ENCODE measurements at places on chromosomes 3 and 15.

- H3K4me1 ChIP-seq: peaks cover 2% of the 10 kb centered on the region
- peaks cover 18% of the 10 kb centered on the region for H3K36me3 ChIP-seq
- no peak for DNase-seq
- H3K27ac ChIP-seq: no peak overlapping the region
- no peaks in the 10 kb centered on the region for H3K27me3 ChIP-seq
- H3K4me3 ChIP-seq: no peak overlapping the region
Observed at GRCh38 chr15:80985981-80986380, 3.6 kb downstream of the MESD start.

- no peaks in the 10 kb centered on the region for H3K36me3 ChIP-seq
- no peak overlapping the region for H3K4me3 ChIP-seq
- no peak for DNase-seq
- H3K4me1 ChIP-seq: no peaks in the 10 kb centered on the region
Observed at GRCh38 chr15:35771746-35772442, 225.9 kb upstream of the DPH6 start.

DNA sequence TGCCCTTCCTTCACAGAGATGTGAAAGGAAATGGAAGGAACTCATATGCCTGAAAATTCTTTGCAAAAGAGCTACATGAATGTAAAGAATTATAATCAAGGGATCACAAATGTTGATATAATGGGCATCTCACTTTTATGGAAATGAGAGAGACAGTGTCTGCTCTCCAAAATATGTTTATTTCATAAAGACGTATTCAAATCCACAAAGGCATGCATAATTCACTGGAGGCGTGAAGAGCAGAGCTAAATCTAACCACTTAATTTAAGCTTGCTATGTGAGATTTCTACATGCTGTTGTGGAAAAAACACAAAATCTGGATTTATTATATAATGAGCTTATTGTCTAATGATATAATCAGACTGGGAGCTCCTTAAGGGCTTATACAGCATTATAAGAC, 469.1 kb downstream of the RAP2B start:
- H3K4me3 ChIP-seq: no peak overlapping the region
- no peaks in the 10 kb centered on the region for H3K36me3 ChIP-seq
- no peaks in the 10 kb centered on the region for H3K27me3 ChIP-seq
- H3K4me1 ChIP-seq: no peaks in the 10 kb centered on the region
- DNase-seq: no peak

DNA sequence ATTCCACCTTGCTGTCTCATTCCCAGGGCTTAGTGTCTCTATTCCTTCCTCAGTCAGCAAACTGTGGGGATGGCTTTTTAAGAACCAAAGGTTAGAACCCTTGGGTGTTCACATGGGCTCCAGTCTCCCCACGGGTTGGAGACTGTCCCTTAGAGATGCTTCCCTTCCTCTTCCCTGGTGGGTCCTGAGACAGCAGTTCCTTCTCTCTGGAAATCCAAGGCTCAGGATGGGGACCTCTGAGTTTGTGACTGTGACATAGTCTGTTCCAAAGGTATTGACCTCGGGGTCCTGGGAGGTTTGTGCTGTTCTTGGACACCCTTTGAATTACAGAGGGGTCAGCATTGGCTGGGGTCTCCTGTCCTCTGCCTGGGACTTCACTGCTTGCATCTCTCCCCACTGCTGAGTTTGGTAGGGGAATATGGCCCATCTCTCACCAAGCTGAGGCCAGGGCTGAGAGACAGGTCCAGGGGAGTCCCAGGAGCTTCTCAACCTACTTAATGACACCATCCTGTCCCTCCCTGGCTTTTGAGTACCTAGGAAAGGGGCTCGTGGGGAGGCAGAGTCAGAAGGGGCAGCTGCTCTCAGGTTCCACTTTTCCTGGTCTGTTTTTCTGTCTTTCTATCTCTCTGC, 1.5 kb downstream of the GRM2 start:
- no peaks in the 10 kb centered on the region for H3K36me3 ChIP-seq
- H3K27me3 ChIP-seq: peaks cover 17% of the 10 kb centered on the region
- peak; percentile 9 for DNase-seq
- peak overlapping the region; percentile 90 for H3K4me3 ChIP-seq
- H3K4me1 ChIP-seq: no peaks in the 10 kb centered on the region

DNA sequence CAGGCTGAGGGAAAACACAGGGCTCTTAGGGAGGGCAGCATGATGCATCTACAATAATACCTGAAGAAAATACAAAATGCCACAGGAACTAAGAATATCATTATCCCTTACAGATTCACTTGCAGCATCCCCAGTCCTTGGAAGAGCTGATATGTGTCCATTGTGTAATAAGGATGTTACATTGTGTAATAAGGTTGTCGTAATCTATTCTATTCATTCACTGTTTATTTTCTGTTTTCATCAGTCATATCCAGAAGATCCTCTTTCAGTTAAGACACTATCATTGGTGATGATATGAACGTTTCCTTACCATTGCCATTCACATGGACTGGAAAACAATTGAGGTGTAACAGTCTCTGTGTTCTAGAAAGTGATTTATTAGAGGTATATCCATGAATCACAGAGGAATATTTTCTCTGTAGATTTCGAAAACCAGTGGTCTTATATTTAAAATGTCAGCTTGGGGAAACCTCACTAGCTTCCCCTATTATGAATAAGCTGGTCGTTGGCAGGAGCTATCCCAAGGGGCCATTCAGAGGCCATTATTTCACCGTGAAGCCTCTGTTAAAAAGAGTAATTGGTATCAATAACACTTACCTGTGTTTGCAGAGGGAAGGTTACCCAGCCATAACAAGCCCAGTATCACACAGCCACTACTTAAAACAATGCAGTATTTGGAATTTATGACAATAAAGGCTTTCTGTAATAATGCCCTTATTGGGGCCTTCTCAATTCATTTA, 241.1 kb downstream of the ZNF385D start:
- no peaks in the 10 kb centered on the region for H3K36me3 ChIP-seq
- no peaks in the 10 kb centered on the region for H3K27me3 ChIP-seq
- DNase-seq: no peak
- no peak overlapping the region for H3K27ac ChIP-seq
- H3K4me1 ChIP-seq: no peaks in the 10 kb centered on the region

DNA sequence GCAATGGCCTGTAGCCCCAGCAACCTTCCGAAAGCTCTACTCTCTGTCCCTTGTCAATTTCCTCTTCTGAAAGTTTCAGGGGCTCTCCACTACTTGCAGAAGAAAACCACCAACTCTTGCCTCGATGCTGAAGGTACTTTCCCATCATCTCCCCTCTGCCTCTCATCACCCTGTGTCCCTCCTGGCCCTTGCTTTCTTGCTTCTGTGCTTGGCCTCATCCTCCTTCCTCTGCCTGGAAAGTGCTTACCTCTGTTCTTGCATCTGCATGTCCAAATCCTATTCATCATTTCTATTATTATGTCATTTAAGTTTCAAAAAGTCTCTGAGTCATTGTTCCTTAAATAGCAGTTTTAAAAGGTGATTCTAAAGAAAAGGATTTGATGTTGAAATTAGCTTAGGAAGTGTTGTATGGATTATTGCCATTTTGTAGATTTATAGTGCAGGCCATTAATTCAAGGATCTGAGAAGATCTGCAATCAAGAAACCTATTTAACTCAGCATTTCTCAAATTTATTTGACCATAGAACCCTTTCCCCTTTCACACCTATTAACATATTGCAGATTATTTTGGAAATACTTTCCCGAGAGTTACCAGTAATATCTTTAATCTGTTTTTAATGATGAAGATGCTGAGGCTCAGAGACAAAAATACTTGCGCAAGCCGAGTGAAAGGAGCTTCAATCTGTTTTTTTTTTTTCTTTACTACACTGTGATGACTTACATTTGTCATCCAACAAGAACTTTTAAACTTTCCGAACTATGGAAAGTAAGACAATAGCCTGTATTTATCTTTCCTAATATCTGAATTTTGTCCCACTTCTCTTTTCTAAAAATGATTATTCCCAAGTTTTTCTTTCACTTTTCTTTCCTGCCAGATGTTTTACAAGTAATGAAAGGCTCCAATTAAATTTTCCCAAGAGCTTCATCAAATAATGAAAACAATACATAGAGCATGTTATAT, 22.3 kb upstream of the CFAP161 start:
- H3K4me3 ChIP-seq: no peak overlapping the region
- no peak overlapping the region for H3K27ac ChIP-seq
- H3K27me3 ChIP-seq: no peaks in the 10 kb centered on the region
- no peaks in the 10 kb centered on the region for H3K36me3 ChIP-seq
- DNase-seq: no peak
- no peaks in the 10 kb centered on the region for H3K4me1 ChIP-seq

DNA sequence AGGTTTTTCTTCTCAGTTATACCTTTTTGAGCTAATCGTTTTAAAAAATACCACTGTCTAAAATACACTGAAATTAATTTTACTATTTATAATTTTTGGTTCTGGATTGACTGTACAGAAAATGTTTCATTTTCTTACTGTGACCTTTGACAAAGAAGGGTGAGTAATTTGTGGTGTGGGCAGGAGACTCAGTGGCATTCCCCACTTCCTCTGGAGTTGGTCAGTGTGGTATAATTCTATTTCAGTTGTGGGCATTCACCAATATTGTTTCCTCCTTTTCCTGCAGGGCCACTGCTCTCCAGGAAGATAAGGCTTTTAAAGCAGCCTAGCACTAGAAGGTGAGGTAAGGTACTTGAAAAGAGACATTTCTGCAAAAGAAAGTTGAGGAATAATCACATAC, 6.5 kb downstream of the DAG1 start:
- H3K4me1 ChIP-seq: peaks cover 2% of the 10 kb centered on the region
- DNase-seq: no peak
- peaks cover 49% of the 10 kb centered on the region for H3K36me3 ChIP-seq
- H3K27me3 ChIP-seq: no peaks in the 10 kb centered on the region
- H3K4me3 ChIP-seq: no peak overlapping the region

- H3K27me3 ChIP-seq: no peaks in the 10 kb centered on the region
- H3K36me3 ChIP-seq: no peaks in the 10 kb centered on the region
- no peak for DNase-seq
- H3K4me3 ChIP-seq: no peak overlapping the region
Observed at GRCh38 chr3:178318340-178318739, 217.9 kb upstream of the KCNMB2 start.
